ENCODE measurements at places on chromosomes 2 and 18.

- no peak for DNase-seq
Observed at GRCh38 chr2:14634182-14634488, 1.6 kb downstream of the LRATD1 start.

DNA sequence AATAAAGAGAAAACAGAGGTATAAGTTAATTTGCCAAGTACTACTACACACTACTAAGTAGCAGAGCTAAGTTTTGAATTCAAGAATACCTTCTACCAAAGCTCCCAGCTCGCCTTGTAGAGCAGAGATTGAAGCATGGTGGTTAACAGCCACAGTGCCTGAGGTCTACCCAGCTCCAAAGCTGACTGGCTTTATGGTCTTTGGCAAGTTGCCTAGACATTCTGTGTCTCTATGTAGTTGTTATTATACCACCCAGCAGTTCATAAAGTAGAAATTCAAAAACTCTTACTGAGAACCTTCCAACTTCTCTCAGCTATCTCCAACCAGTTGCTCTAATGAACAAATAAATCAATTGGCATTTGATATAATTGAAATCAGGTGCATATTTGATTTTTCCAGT lies 87.8 kb downstream of the PDE11A start:
- DNase-seq = peak; percentile 39

GRCh38 chr2:26529406-26530239 lies 51.7 kb upstream of the OTOF start:
- no peak for DNase-seq

GRCh38 chr2:115297056-115297455 lies 854.6 kb downstream of the DPP10 start:
- no peak for DNase-seq

DNA sequence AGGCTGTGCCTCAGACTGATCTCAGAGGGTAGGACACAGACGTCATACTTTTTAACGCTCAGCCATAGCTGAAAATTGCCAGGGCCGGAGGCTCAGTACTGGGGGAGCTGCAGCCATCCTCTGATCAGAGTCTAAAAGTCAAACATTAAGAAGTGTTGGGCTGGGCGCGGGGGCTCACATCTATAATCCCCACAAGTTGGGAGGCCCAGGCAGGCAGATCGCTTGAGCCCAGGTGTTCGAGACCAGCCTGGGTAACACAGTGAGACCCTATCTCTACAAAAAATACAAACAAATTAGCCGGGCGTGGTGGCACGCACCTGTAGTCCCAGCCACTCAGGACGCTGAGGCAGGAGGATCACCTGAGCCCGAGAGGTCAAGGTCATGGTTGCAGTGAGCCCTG lies 48.8 kb downstream of the FAM178B start:
- no peak for DNase-seq

DNA sequence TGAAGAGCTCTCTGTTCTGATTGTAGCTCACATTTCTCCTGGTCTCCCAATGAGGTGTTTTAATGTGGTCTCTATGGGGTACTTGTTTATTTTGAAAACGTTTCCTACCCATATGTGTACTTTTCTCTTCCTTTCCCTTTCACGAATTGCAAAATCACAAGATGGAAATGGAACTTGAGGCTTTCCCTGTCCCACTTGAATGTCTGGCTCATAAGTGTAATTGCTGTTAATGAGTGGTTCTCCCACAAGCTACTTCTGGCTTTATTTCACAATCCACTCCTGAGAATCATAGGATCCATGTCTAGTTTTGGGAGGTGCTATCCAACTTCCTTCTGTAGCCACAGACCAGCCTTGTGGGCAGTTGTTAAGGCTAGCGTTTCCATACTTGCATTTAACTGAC lies 81.1 kb upstream of the CAVIN2 start:
- DNase-seq = peak; percentile 83

GRCh38 chr2:232273903-232274643 lies 104.5 kb upstream of the ALPP start:
- DNase-seq = no peak

- no peak for DNase-seq
Observed at GRCh38 chr18:33584548-33585430, 6.8 kb downstream of the ASXL3 start.

DNA sequence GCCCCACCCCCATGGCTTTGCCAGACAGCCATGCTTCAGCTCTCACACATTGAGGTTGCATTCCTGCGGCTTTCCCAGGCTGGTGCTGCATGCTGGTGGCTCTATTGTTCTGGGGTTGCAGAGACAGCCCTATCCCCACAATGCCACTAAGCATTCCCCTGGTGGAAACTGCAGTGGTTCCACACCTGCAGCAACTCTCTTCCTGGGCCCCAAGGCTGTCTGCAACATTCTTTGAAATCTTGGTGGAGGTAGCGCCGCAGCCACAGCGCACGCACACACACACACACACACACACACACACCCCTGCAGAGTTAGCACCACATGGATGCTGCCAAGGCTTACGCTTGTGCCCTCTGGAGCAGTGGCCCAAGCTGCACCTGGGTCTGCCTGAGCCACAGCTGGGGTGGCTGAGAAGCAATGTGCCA lies 21.4 kb downstream of the SFXN5 start:
- DNase-seq = no peak

- no peak for DNase-seq
Observed at GRCh38 chr2:231532756-231533035, 2.5 kb upstream of the NMUR1 start.

- DNase-seq = no peak
Observed at GRCh38 chr18:63098018-63098981, 221.3 kb downstream of the BCL2 start.

GRCh38 chr2:109393662-109393972 lies 220.1 kb downstream of the SEPTIN10 start:
- DNase-seq = no peak

- no peak for DNase-seq
Observed at GRCh38 chr2:151862700-151863099, 34.5 kb upstream of the ARL5A start.

- DNase-seq = no peak
Observed at GRCh38 chr2:55782528-55783173, 89.0 kb upstream of the PNPT1 start.

GRCh38 chr18:49973592-49973991 lies 160.3 kb upstream of the ACAA2 start:
- no peak for DNase-seq

GRCh38 chr2:6342273-6342920 lies 523.3 kb downstream of the CMPK2 start:
- DNase-seq = no peak

DNA sequence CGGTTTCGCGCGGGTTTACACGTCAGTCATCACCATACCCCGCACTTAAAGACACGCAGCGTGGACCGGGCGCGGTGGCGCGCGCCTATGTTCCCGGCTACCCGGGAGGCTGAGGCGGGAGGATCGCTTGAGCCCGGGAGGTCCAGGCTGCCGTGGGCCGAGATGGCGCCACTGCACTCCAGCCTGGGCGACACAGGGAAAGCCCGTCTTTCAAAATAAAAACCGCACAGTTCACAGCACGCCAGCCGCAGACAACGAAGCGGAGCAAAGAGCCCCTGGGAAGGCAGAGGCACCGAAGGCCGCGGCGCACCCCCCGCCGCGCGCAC lies 328 bp downstream of the DTYMK start:
- DNase-seq = no peak

DNA sequence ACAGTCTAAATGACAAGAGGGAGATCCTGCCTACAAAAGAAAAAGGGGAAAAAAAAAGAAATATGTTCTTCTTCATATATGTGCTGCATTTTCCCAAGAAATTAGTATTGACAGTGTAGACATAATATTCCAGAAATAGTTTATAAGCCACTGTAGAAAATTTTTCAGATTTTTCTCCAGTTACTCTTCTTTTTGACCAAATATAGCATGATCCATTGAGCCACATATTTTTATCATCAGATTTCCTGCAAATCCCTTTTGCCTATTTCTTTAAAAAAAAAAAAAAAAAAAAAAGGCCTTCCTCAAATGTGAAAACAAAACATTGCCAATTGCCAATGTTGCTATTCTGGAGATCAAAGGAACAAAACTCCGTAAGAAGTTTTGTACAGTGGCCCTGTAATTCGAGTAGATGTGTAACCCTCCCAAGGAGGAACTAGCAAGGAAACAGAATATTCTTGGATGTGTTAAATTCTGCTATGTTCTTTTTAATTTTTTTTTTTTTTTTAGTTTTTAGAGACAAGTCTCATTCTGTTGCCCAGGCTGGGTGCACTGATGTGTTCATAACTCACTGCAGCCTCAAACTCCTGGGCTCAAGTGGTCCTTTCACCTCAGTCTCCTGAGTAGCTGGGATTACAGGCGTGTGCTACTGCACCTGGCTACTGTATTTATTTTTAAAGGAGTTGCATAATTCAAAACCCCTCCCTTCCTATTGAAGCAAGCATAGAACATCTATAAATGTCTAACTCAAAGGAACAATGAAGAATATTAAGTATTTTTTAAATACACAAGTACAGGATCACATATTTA lies 12.5 kb upstream of the CABYR start:
- no peak for DNase-seq

DNA sequence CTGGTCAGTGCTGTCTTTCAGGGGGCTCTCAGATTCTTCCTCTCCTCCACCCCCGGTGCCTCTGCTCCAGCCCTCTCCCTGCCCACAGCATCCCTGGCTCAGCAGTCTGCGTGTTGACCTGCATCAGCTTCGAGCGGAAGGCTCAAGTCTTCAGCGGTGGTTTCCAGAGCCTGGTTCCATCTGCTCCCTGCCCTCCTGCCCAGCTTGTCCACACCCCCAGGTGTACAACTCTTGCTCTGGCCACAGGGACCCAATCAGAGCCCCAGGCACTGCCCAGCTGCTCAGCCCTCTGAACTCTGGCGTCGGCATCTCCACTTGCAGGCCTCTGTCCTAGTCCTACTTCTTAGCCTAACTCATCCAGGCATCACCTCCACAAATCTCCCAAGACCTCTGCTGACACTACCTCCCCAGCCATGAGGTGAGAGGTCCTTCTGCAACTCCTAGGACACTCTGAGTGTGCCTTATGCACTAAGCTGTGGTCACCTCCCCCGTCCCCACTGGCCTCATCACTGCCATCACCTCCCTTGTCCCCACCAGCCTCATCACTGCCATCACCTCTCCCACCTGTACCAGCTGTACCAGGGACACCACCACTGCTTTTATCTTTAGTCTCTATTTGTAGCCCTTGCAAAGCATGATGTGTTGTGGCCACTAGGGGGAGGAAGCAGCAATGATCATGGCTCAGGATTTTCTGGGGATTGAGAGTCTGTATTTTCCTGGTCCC lies 60.9 kb downstream of the EDAR start:
- DNase-seq = no peak

DNA sequence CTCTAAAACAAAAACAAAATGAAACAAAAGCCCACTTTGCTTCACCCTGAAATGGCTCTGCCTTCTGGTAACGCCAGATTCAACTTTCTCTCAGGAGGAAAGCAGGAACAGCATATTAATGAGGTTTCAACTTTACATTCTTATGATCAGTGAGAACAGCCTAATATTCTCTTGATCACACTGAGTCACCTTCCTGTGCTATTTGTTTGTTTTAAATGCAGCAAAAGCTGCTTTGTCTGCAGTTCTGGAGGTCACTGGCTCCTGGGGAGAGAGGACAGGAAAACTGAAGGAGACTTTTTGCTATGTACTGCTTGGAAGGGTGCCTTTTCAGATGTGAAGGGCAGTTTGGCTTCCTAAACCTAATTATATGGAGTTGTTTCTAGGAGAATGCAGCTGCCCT lies 48.1 kb downstream of the MAIP1 start:
- DNase-seq = no peak

DNA sequence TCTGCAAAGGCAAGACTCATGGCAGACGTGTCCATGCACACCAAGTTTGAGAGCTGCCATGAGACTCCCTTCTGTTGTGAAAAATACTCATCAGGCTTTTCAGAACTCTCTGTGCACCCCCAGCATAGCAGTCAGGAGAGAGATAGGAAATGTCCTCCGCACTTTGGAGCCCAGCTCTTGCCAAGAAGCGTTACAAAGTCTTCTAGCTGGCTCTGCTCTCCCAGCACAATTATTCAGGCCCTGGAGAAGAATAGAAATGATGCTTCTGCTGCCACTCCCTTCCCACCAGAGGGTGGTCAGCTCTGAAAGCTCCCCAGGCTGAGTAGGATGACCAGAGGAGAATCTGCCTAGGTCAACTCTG lies 594.4 kb upstream of the ID2 start:
- DNase-seq = no peak

DNA sequence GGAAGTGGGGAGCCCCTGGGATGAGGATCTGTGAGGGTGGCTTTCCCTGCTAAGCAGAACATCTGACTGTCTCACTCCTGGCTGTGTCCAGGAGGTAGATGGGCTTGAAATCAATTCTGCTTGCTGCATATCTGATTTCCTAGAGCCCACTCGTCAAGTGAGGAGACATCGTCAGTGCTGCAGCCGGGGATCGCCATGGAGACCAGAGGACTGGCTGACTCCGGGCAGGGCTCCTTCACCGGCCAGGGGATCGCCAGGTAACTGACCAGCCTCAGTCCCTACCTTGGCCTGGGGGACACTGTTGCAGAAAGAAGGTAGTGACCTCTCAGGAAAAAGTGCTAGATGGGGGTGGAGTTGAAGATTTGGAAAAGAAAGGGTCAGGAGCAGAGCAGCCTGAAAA lies 31.3 kb downstream of the CNGA3 start:
- no peak for DNase-seq

DNA sequence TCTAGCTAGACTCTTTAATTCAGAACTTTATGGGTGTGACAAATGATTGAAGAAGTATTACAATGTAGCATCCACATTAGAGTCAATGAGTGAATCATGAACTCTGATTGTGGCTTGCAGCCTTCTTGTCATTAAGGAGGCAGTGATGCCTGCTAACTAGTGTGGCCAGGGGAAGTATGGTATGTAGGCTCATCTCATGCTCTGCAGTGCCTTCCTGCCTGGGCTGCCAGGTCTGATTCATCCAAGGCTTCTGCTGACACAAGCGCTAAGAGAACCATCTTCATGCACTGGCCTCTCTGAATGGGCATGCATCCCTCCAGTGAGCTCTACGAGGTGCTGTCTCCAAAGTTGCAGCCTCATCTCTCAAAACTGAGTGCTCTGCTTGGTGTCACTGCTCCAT lies 144.3 kb downstream of the MTCL1 start:
- no peak for DNase-seq

- DNase-seq = no peak
Observed at GRCh38 chr2:174166261-174166660, 82.1 kb downstream of the OLA1 start.

DNA sequence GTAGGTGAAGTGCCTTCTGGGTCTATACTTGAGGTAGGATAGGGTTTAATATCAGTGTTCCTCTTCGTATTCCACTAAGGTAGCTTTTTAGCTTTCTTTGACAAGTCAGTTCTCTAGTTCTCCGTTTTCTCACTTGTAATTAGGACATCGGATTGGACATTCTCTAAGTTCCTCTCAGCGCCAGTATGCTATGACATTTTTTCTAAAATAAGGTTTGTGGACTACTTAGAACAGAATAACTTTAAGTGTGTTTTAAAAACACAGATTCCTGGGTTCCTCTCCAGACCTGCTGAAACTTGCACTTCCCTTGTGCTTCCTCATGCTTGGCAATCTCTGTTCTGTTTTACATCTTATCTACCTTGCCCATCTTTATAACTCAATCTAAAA lies 69.3 kb upstream of the YWHAQ start:
- DNase-seq = no peak

GRCh38 chr18:24231773-24232735 lies 93.2 kb downstream of the CABYR start:
- peak; percentile 69 for DNase-seq
